ENCODE measurements at places on chromosomes 13 and 19.

DNA sequence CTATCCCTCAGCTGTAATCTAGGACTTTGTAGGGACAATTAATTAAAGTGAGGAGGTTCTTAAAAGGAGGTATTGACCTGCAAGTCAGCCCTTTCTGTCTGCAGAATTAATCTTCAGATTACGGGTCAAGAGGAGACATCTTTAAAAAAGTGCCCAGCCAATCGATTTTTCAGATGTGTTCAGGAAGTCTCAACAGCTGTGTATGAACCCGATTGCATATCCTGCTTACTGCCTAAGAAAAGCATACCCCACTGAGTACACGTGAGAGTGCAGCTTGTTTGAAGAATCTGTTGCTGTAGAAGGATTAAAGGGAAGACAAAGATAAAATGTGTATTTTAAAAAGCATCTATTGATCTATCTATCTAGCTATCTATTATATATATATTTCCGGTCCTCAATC lies 1194.5 kb downstream of the UQCRFS1 start:
- DNase-seq = no peak

DNA sequence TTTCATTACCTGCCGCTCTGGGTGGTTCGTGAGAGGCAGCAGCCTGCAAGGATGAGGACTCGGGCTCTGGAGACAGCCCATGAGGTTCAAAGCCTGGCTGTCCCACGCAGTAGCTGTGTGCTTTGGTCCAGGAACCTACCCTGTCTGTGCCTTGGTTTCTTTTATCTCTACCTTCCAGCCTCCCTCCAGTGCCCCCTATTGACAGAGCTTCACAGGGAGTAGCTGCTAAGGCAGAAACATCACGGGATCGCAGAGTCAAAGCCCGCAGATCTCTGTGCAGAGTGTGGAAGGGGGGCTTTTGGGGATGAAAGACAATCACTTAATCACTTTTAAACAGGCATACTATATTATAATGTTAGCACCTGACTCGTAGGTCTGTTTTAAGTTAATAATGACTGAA lies 16.2 kb downstream of the ZNF71 start:
- no peak for DNase-seq

GRCh38 chr13:45016792-45017425 lies 27.6 kb downstream of the GPALPP1 start:
- no peak for DNase-seq

DNA sequence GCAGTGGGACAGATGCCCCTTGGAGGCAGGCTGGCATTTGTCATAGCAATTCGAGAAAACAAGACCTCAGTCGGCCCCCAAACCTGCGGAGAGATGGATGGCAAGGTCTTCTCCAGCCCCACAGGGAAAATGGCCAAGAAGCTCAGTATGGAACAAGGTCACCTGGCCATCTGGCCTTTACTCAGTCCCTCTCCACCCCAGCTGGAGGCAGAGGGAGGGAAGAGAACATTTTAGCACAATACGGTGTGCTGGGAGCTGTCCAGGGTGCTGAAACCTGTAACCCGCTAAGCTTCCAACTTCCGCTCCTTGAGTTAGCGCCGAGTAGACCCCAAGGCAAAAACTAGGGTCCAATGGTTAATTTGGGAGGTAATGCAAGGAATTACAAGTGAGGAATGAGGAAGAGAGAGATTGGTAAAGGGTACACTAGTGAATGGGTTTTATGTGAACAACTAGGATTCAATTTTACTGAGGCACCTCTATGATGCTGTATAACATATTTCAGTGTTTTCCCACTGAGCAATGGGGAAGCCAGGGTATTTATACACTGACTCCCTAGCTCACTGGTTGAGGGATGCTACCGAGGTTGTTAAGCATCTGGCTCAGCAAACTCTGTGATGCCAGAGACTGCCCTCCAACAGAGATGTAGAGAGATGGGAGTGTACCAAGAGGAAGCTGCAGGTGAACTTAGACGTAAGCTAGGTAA lies 64.3 kb downstream of the CACNA1A start:
- no peak for DNase-seq

- DNase-seq = no peak
These were observed 230.2 kb downstream of the TSHZ3 start for GRCh38 chr19:31118986-31119385.

DNA sequence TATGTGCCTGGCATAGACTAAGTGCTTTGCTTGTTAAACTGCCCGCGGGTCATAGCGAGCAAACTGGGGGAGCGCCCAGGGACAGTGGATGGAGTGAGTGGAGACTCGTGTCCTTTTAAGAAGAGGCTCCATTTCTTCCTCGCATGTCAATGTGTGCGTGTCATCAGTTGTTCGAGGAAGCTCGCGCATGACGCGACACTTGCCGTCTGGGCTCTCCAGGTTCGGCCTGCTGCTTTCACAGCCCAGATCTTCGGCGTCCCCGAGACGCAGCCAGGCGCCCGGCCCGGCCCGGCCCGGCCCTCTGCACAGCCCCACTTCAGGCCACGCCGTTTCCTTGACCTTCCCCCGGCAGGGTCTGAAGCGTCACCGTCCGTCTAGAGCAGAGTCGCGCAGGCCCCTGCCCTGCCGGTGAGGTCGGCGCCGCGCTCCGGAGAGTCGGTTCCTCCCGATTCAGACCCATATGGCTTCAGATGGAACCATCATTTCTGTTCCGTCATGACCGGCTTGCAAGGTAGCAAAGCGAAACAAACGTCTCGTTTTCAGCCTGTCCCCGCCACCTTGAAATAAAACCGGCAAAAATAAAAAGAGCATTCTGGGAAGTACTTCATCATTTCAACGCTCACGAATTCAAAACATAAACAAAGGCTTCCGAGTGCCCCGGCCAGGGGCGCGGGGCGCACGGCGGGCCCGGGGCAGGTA lies 599 bp upstream of the ARHGEF7 start:
- no peak for DNase-seq

DNA sequence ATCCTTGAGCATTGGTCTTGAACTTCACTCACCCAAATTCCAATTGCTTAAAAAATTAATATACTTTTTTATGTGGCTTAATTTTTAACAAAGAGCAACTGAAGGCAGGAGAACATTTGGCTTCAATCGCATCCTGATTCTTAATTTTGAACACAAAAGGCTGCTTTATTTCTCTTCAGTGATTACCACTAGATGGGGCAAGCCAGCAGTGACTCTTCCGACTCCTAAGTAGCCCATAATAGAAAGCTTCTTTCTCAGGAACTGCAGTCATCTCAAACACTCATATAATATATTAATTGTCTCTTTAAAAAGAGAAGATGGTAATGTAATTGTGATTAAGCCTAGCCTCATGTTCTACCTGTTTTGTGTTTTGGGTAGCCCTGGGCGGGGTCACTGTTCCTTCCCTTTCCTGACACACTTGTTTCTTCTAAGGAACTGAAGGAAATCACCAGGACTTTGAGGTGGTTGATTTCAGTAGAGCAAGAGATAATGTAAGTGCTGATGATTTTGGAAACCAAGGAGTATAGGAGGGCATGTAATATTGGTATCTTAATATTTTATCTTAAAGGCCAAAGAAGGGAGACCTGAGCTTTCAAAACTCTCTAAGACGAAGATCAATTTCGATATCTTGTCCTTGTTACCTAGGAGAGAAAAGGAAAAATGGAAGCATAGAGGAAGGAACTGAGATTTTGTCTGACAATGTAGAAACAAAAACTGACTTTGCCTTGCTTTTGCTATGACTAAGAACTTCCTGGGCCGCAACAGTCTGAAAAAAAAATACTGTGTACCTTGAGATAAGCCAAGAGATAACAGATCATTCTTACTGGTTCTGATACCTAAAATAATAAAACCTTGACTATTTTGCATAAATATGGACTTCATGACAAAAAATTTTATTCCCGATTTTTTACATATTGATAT lies 73.1 kb downstream of the TNFSF13B start:
- DNase-seq = no peak

GRCh38 chr13:79939689-79940088 lies 401.2 kb downstream of the SPRY2 start:
- DNase-seq = no peak

DNA sequence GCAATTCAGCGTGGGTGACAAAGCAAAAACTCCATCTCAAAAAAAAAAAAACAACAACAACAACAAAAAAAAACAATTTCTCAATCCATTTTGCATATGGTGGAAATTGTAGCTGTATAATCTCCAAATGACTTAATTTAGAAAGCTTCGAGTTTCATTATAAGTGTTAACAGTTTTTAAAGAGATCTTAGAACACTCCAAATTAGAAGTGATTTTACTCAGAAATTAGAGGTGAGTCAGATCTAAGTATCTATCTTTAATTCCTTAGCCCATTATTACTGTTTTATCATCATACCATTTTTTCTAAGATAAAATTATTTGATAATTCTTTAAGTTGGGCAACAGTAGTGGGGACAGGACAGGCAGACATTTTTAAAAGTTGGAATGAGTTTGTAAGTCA lies 60.5 kb downstream of the ZMYM2 start:
- no peak for DNase-seq

DNA sequence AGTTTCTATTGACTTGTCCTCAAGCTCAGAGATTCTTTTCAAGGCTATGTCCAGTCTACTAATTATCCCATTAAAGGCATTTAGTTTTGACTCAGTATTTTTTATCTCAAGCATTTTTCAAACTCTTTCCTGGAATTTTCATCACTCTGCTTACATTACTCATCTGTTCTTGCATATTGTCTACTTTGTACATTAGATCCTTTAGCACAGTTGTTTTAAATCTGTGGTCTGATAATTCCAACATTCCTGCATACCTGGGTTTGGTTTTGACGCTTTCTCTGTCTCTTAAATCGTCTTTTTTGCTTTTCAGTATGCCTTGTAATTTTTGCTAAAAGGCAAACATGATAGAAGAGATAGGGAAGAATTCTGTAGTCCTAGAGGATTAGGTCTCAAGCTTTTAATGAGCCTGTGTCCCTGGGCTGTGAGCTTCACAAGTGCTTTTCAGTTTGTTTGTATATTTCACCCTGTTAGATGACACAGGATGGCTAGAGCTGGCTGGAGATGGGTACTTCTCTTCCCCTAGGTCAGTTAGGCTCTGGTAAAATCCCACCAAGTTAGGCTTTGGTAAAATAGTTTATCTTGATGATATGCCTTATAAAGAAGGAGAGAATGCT lies 46.1 kb upstream of the GPC6 start:
- DNase-seq = no peak

DNA sequence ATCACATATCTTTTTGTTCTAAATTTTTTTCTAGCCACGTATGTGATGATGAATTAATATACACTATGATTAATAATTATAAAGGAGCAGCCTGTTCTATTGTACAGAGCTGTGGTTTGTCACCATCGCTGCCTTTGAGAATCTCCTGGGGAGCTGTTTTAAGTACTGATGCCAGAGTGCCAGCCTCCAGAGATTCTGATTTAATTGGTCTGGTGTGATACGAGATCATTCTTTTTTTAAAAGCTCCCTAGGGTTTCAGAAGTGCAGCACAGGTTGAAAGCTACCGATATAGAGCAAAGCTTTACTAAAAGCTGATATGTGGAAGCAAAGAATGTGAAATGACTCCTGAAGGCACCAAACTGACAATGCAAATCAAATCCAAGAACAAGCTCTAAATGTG lies 314.7 kb downstream of the ITGBL1 start:
- no peak for DNase-seq

- DNase-seq = no peak
These were observed 60.7 kb downstream of the ATP11A start for GRCh38 chr13:112750570-112750969.

DNA sequence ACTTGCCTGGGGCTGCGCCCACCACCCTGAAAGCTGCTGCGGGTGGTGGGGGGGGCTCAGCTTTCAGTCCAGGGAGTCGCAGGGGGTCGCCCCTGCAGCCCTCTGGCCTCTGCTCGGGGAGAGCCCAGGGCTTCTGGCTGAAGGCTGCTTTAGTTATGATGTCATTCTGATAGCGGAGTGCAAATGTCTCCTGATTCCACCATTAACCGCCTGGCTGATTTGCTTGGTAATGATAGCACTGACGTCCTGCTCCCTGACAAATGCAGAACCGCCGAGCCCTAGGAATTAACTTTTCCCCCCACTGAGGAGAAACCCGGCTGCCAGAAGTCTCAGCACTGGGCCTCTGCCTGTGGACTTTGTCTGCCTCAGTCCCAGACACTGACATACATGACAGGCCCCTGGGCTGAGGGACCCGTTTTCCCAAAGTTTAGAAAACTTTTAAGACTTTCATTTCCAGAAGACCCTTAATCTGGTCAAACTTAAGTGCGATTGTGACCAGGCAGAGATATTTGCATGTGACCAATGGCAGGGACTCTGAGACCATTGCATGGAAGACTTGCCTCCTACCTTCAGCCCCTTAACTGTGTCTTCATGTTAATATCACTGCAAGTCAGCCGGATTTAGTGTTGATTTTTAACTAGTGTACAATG lies 142.5 kb upstream of the ZNF536 start:
- no peak for DNase-seq

- DNase-seq = no peak
These were observed 2.1 kb downstream of the TNFSF9 start for GRCh38 chr19:6533000-6533328.

GRCh38 chr19:7977021-7977722 lies 28.3 kb downstream of the ELAVL1 start:
- no peak for DNase-seq

GRCh38 chr13:44098559-44098958 lies 218.9 kb downstream of the LACC1 start:
- DNase-seq = no peak

GRCh38 chr13:25281935-25282332 lies 5.4 kb downstream of the MTMR6 start:
- no peak for DNase-seq

- peak; percentile 36 for DNase-seq
These were observed 109.0 kb downstream of the TNFRSF19 start for GRCh38 chr13:23679220-23679619.

DNA sequence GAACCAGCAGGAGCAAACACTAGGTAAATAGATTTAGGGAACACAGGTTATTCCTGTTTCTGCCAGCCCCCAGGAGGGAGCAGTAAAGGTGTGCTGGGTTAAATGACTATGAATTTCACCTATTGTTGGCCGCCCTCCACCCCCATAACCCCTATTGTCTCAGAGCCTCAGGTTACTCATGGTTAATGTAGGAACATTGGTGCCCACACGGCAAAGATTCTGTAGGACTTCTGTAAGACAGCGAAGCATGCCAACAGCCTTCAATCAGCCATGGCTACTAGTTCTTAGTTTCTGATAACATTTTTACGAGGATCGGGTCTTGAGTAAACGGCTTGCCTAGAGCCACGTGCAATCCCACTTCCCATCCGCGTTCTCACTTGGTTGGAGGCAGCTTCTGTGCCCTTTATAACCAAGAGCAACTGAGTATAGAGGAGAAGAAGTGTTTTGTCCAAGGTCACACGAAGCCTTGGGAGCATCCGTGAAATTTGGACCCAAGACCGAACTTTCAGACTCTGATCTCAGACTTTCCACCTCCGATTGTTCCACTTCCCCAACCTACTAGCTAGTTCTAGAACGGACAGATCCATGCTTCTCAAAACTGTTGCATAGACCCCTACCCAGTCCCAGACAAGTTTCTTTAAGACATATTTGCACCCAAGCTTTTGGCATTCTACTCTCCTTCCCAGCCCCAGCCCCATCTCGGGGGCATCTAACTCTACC lies 5.1 kb upstream of the CACNG8 start:
- no peak for DNase-seq

GRCh38 chr13:40185414-40185813 lies 481.0 kb downstream of the FOXO1 start:
- no peak for DNase-seq
